NCI-H1417 (cell line): ENCODE measurements at places on chromosomes 13 and 19.
A peak's percentile ranks its signal among the peaks of the same experiment; 100 is the strongest.

- no peak for DNase-seq
Measured at GRCh38 chr13:52706081-52706480, 33.5 kb downstream of the CNMD start.

GRCh38 chr19:16609511-16610200, 18.3 kb downstream of the MED26 start:
- DNase-seq: no peak

- DNase-seq: no peak
Measured at GRCh38 chr13:110746438-110746837, 32.9 kb downstream of the ING1 start.

GRCh38 chr13:24506698-24507335, 5.8 kb downstream of the PARP4 start:
- no peak for DNase-seq

DNA sequence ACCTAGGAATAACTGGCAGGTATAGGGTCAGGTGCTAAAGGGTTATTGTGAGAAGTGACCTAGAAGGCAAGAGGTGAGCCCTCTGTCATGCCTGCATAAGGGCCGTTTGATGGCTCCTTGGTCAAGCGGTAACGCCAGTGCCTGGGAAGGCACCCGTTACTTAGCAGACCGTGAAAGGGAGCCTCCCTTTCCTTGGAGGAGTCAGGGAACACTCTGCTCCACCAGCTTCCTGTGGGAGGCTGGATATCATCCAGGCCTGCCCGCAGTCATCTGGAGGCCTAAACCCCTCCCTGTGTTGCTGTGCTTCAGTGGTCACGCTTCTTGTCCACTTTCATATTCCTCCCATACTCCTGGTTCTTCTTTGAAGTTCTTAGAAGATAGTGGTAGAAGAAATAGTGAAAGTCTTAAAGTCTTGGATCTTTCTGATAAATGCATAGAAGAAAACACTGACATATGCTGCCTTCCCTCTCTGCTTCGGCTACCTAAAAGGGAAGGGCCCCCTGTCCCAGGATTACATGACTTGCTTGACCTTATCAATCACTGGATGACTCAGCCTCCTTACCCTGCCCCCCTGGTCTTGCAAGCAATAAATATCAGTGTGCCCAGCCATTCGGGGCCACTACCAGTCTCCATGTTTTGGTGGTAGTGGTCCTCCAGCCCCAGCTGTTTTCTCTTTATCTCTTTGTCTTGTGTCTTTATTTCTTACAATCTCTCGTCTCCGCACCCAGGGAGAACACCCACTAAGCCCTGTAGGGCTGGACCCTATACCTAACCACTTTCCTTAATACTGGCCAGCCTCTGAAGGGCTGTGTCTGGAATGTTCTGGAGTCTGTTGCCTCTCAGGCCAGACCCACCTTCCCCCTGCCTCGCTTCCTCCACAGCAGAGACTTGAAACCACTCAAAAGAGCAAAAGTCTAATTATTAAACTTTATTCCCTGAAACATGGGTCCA, 16.1 kb upstream of the ABCC4 start:
- DNase-seq: no peak

- DNase-seq: peak; percentile 92
Measured at GRCh38 chr19:2060884-2061494, 9.9 kb upstream of the MKNK2 start.

GRCh38 chr13:95388420-95389079, 87.3 kb upstream of the ABCC4 start:
- no peak for DNase-seq

GRCh38 chr13:58254943-58255342, 623.4 kb downstream of the PCDH17 start:
- DNase-seq: no peak

- DNase-seq: peak; percentile 76
Measured at GRCh38 chr13:87923753-87924152, 252.6 kb downstream of the SLITRK5 start.

DNA sequence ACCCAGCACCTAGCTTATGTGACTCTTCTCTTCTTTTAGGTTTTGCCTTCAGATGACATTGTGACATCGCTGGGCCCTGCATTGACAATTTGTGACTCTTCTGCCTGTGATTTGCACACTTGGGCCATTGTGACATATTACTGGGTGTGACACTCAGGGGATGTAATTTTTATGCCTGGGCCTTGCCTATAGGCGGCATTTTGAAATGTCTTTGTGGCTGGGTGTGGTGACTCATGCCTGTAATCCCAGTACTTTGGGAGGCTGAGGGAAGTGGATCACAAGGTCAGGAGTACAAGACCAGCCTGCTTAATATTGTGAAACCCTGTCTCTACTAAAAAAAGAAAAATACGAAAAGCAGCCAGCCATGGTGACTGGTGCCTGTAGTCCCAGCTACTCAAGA, 28.4 kb upstream of the ZNF681 start:
- no peak for DNase-seq

- no peak for DNase-seq
Measured at GRCh38 chr13:106530171-106530851, 5.2 kb downstream of the EFNB2 start.

GRCh38 chr13:21541271-21541670, 62.7 kb downstream of the MICU2 start:
- no peak for DNase-seq

DNA sequence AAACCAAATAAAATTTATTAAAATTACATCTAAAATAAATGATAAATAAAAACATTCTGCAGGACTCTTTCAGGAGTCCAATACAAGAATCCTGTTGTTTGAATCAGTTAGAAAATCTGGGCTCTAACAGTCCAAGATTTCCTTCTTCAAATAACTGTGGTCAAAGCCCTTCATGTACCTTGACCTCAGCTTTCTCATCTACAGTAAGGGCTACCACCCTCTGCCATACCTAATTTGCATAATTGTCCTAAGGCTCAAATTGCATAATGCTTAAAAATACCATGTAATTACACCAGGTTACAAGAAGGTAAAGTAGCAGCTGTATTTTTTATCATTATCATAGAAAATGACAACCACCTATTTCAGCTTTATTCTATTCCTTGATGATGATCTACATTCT, 54.3 kb downstream of the XPO4 start:
- no peak for DNase-seq

DNA sequence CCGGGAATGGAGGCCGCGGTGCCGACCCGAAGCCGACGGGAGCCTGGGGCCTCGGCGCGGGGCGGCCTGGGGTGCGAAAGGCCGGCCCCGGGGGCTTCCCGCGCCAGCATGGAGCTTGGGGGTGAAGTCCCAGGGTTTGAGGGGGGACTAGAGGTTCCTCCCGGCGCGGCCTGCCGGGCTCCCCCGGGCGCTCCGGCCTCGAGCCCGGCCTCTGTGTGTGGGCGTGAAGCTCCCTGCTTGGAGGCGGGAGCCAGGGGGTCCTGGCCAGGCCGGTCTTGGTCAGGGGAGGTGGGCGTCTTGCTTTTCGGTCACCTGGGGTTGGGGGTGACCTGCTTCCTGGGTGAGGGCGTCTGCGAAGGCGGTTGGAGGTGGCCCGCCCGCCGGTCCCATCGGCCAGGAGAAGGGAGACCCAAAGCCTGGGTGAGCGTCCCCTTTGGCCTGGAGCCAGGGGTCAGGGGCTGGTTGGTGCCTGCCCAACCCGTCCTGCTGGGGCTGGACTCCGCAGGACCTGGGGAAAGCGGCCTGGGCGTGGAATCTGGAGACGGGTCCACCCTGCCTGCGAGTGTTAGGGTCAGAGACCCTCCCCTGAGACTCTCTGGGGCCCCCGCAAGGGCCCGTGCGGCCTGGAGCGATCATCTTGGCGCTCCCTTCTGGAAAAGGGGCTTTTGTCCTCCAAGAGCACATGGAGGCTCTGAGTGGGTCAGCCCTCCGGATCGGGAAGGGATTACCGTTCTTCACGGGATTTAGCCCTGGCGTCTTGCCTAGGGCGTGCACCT, 535 bp downstream of the BSG start:
- peak; percentile 20 for DNase-seq

DNA sequence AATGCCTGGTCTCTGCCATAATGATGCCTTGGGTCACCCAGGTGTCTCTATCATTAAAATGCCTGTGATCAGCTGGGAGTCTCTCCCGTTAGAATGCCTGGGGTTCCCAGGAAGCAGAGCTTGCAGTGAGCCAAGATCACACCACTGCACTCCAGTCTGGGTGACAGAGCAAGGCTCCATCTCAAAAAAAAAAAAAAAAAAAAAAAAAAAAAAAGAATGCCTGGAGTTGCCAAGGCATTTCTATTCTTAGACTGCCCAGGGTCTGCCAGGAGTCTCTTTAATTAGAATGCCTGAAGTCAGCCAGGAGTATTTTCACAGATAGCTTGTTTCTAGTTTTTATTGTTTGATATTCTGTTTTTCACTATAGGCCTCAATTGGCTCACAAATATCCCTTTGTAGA, 1552.5 kb downstream of the UQCRFS1 start:
- DNase-seq: no peak

DNA sequence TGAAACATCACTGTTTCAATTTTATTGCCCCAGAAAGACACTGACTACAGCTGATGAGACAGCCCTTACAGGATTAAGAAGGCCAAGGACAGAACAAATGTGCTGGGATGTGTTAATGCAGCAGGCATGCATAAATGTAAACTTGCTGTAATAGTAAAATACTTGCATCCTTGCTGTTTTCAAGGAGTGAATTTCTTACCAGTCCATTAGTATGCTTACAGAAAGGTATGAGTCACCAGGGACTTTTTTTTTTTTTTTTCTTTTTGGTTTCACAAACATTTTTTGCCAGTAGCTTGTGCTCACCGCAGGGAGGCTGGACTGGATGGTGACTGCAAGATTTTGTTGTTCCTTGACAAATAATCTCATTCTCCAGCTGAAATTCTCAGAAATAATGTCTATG, 55.1 kb downstream of the GPR180 start:
- DNase-seq: no peak

DNA sequence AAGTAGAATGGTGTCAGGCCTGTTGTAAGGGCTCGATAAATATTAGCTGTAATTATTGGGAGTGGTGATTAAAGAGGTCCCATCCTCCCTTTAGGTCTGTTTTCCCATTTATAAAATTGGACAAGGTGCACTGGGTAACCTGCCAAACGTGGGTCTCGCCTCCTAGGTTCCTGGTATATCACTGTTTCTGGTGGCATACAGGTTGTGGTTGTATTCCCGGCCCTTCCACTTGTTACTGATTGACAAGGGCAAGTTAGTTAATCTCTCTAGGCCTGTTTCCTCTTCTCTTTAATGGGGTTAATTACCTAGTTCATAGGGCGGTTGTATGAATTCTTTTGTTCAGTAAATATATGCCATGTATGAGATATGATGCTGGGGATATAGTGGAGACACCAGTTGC, 1.5 kb downstream of the PPP2R1A start:
- no peak for DNase-seq

DNA sequence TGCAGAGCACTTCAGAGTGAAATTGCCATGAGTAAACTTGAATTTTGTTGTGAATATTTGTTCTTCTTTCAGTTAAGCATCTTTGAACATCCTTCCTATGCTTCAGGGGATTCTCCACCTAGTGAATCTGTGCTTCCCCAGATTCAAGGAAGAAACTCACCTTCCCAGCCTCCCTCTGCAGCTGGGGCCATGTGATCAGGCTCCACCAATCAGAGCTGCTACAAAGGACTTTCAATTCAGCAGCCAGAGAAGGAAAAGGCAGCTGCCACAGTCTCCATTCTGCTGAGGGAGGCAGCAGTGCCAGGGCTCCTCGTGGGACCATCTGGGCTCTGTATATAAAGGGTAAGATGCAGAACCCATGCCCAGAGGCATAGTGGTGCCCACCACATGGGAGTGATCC, 89.7 kb upstream of the SIAH3 start:
- DNase-seq: no peak

GRCh38 chr19:19059837-19060611, 3.8 kb upstream of the SLC25A42 start:
- peak; percentile 8 for DNase-seq

GRCh38 chr19:52662631-52663030, 24.5 kb upstream of the ZNF83 start:
- no peak for DNase-seq

DNA sequence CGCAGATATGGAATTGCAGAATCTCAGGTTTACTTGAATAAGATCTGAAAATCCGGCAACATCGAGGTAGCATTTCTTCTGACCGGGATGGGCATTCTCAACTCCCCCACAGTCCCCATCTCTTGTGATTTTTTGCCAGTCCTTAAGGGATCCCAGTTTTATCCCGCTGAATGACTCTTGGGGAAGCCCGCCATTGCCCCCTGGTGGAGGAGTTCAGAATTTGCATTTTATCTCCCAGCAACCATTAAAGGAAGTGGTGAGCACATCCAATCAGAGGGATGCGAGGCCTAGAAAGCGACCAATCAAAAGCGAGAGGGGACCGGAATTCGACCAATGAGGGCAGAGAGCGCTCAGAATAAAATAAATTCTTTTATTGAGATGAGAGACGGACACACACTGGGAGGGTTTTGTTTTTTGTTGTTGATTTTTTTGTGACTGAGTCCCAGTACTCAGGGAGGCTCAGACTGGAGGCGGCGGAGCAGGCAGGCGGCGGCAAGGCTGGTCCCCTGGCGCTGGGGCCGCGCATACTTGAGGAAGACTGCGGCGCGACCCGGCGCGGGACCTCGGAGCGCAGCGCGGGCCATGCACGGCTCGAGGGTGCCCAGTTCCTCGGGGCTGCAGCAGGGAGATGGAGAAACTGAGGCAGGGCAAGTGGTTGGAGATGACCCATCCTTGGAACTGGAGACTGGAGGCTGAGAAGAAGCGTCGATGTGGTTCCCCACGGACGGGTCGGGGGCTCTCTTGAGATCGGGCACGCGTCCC, 3.9 kb upstream of the TTC9B start:
- DNase-seq: peak; percentile 51

- DNase-seq: no peak
Measured at GRCh38 chr13:36431204-36432105, 840 bp upstream of the CCNA1 start.

- DNase-seq: no peak
Measured at GRCh38 chr13:51330791-51331190, 8.7 kb upstream of the SERPINE3 start.

DNA sequence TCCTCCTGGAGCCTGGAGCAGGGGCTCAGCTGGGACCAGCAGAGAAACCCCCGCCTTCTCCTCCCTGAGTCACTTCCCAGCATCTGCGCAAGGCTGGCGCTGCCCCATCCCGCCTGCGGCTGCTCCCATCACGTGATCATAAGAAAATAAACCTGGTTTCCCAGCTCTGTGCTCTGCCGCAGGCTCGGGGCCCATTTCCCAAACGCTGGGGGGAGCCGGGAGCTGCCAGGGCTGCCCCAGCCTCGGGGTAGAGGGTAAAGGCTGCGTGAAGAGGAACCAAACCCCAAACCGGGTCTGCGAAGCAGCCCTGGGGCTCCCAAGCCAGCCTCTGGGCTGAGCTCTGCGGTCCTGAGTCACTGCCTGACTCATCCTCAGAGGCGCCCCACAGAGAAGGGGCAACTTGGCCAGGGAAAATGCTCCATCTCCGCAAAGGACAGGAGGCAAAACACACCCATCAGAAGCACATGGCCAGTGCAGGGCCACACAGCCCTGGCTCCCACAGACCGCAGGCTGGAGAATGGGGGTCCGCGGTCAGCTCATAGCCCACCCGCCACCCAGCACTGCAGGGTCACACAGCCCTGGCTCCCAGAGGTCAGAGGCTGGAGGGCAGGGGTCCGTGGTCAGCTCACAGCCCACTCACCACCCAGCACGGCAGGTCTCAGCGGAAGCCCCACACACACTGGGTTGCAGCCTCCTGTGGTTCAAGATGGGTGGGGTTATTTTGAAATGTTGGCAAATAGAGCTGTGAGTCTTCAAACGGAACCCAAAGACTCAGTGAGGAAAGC, 67.1 kb downstream of the RASA3 start:
- DNase-seq: peak; percentile 82

- peak; percentile 63 for DNase-seq
Measured at GRCh38 chr19:10655457-10656312, 1.5 kb downstream of the ILF3 start.

- no peak for DNase-seq
Measured at GRCh38 chr13:51213173-51213728, 8.9 kb upstream of the FAM124A start.
